ENCODE measurements at places on chromosomes 4 and X.

DNA sequence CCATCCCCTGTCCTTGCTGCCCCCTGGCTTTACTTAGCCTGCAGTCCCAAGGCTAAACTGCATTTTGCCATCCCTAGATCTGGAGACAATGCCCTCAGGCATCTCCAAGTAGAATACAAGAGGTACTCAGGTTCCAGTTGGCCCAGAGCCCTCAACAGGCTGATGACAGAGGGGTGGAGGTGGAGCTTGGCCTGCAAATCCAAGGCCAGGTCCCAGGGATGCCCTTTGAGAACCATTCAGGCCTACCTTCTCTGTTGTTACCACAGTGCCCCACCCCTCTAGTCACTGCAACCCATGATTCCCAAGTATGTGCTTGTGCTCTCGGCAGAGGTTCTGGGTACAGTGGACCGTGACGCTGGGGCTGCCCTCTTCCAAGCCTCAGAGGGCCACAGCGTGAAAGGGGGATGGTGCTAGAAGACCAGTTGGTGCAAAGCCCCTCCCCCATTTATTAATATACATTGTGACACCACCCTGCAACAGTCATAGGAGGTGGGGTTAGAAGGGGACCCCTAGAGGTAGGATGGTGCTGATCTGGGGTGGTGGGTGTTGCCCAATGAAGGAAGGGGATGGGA lies 6.4 kb upstream of the UBA1 start:
- ATAC-seq, result no peak

GRCh38 chr4:169945636-169946035 lies 80.6 kb downstream of the MFAP3L start:
- ATAC-seq, result no peak

- no peak for ATAC-seq
These were observed 415.7 kb upstream of the BOD1L1 start for GRCh38 chr4:14043203-14043602.

GRCh38 chrX:134727363-134727762 lies 69.1 kb upstream of the PLAC1 start:
- no peak for ATAC-seq

GRCh38 chr4:26220696-26221095 lies 100.1 kb upstream of the RBPJ start:
- no peak for ATAC-seq

GRCh38 chr4:8010618-8011017 lies 71.0 kb upstream of the AFAP1 start:
- ATAC-seq, result peak; percentile 99
